Activated CD8-positive, alpha-beta memory T cell treated with anti-CD3 and anti-CD28 coated beads for 1 hour (primary cell): ENCODE measurements at places on chromosomes 3 and 15.

DNA sequence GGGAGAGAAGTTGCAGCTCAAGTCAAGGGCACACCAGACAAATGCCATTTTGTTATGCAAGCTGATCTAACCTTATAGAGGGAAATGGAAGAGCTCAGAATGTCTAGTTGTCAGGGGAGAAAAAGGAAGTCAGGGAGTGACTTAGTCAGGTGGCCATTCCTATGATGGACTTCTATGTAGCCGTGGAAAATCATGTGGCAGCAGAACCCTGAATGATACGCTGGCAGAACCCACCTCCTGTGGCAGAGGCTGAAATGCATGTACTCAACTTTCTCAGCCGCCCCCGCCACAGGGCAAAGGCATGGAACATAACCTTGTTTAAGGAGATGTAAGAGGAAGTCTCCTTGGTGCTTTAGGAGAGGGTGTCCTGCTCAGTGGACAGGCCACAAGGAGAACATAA is 37.7 kb upstream of the PARL start:
- no peak for DNase-seq

- DNase-seq, result no peak
These were observed 25.3 kb downstream of the CHDH start for GRCh38 chr3:53820756-53821580.

GRCh38 chr3:186821429-186822387 is 15.4 kb upstream of the RFC4 start:
- no peak for DNase-seq

- no peak for DNase-seq
These were observed 34.5 kb upstream of the TMEM42 start for GRCh38 chr3:44827196-44827595.

DNA sequence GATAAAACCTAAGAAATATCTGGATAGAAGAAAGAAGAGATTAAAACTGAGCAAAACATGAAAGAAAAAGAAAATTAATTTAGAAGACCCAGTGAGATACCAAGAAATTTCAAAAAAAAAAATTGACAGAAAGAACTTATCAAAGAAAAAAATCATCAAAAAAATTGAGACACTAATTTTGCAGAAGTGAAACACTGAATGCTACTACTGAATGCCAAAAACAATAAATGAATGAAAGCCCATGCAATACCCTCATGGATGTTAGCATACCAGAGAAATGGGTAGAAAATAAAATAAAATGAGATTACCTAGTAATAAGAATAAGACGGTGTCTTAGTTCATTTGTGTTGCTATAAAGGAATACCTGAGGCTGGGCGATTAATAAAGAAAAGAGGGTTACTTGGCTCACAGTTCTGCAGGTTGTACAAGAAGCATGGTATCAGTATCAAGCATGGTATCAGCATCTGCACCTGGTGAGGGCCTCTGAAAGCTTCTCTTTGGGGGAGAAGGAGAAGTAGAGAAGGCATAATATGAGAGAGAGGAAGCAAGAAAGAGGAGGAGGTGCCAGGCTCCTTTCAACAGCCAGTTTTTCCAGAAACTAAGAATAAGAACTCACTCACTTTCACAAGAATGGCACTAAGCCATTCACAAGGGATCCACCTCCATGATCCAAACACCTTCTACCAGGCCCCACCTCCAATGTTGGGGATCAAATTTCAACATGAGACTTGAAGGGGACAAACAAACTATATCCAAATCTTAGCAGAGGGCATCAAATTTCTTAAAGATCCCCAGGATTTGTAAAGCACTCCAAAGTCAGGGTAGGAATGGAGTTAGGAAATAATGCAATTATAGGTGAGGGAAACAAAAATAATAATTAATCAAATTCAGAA is 73.2 kb downstream of the BTLA start:
- no peak for DNase-seq

- no peak for DNase-seq
These were observed 94.0 kb downstream of the OCA2 start for GRCh38 chr15:28005004-28005527.

GRCh38 chr3:161020256-161020655 is 84.9 kb downstream of the B3GALNT1 start:
- DNase-seq, result no peak

GRCh38 chr15:43541785-43542184 is 24.4 kb downstream of the MAP1A start:
- DNase-seq, result no peak

- no peak for DNase-seq
These were observed 50.2 kb downstream of the CHDH start for GRCh38 chr3:53795789-53796560.

DNA sequence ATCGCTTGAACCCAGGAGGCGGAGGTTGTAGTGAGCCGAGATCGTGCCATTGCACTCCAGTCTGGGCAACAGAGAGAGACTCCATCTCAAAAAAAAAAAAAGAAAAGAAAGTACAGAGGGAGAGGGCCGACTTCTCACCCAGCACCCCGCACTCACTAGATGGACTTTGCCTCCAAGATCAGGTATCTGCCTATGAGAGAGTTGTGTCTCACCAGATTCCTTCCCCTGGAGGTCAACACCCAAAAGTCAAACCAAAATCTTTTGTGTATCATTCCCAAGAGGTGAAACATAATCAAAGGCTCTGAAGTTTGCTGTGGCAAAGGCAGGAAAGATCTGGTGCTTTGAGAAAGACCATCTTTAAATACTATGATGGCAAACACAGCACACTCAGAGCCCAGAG is 51.2 kb downstream of the HMCES start:
- no peak for DNase-seq

GRCh38 chr3:154220462-154220861 is 99.3 kb downstream of the ARHGEF26 start:
- no peak for DNase-seq

DNA sequence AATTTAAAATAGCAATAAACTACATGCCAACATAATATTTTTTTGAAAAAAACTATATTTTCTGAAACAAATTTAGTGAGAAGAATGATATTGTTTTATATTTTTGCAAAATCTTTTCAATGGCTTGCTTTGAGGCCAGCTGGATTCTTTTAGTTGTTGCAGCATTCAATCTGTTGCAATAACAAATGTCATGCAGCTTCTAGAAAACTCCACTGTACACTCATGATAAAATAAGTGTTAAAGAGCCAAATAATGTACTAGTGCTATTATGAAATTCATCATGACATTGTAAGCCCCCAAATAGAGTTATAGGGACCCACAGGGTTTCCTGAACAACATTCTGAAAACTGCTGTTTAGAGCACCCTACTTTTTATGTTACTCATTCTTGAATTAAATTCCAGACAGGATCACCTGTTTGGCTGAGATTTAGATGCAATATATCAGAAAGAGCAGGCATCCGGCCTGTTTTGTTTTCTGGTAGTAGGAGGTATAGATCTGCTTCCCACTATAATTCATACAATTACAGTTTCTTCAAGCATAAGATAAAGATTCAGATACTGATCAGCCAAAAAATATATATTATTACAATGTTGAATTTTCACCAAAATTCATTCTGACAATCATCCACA is 703.0 kb upstream of the ZNF385D start:
- DNase-seq, result no peak

DNA sequence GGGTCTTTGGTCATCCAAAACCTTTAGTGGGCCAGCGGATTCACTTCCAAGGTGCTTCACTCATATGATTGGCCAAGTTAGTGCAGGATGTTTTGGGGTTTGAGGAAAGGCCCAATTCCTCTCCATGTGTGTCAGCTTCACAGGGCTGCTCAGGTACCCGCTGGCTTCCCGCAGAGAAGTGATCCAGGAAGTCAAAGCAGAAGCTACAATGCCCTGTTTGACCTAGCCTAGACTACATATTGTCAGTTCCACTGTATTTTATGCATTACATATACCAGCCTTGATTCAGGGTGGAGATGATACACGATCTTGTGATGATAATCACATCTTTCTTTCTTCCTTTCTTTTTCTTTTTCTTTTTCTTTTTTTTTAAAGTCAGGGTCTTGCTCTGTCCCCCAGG is 32.1 kb downstream of the PDE8A start:
- no peak for DNase-seq

- no peak for DNase-seq
These were observed 299.5 kb downstream of the IL5RA start for GRCh38 chr3:2810723-2811122.

- no peak for DNase-seq
These were observed 581.9 kb upstream of the ZNF717 start for GRCh38 chr3:76367281-76367680.
